ENCODE measurements at places on chromosomes 12 and 14.

GRCh38 chr12:120453977-120454376 lies 7.7 kb downstream of the GATC start:
- no peak for DNase-seq

DNA sequence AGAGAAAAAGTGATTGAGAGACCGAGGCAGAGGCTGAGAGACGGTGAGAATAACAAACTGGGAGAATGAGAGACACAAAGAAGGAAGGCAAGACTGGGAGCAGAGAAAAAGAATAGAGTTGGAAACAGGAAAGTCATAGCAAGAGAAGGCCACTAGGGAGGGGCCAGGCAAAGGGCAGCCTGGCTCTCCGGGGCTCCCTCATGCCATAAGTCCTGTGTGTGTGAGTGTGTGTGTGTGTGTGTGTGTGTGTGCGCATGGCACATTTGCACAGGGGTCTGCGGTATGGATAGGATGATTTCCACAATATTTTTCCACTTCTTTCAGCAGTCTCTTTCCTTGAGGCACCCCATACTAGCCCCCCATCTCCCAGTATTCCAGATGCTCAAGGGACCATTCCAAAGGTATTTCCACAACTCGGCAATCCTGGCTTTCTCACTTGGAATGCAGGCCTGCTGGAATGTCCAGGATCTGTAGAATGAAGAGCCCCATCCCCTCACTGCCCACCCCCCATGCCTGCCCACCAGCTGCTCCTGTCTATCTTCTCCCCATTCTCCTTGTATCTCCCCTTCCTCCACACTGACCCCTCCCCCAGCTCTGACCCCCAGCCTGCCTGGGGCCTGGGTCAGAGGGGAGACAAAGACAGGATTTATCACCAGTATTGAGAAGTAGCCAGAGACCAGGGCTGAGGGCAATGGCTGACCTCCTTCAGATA lies 9.0 kb downstream of the GPR84 start:
- DNase-seq, result no peak

- DNase-seq, result no peak
Observed at GRCh38 chr12:7907009-7907408, 29.0 kb downstream of the SLC2A3 start.

DNA sequence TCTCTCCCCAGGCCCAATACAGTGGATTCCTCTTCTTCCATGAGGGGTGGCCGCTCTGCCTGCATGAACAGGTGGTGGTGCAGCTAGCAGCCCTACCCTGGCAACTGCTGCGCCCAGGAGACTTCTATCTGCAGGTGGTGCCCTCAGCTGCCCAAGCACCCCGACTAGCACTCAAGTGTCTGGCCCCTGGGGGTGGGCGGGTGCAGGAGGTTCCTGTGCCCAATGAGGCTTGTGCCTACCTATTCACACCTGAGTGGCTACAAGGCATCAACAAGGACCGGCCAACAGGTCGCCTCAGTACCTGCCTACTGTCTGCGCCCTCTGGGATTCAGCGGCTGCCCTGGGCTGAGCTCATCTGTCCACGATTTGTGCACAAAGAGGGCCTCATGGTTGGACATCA lies 3.8 kb downstream of the ARHGEF40 start:
- no peak for DNase-seq

GRCh38 chr12:119479121-119479561 lies 114.4 kb upstream of the TMEM233 start:
- DNase-seq, result no peak

DNA sequence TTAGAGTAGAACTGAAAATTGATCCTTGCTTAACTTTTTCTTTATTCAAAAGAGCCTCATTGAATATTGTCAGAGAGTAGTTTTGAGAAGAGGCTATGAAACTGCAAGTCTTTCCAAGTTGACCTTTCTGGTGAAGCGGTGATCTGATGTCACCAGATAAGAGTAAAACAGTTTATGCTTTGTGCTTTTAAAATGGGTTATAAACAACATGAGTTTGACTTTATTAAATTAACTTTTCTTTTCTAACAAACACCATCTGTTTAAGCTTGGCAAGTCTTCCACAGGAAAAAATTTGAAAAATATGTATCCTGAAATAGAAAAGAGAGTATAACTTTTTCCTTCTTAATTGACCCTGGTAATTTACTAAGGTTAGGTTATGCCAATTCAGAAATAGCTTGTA lies 408.7 kb upstream of the NOVA1 start:
- DNase-seq, result no peak

DNA sequence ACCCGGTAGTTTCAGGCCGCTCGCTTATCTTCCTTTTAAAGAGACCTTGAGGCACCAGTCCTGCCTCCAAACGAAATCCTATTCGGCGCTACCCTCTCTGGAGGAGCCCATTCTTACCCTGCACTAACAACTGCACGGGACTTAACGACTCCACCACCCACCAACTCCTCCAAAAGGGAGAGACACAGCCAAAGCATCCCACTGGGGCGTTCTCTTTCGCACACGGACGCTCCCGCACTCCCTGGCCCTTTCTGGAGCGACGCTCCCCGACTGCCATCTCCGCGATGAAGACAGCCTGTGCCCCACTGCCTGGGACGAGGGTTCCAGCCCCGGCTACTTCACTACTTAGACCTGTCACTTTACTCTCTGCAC lies 650 bp downstream of the GALC start:
- no peak for DNase-seq

GRCh38 chr14:81224222-81224621 lies 3.5 kb upstream of the GTF2A1 start:
- no peak for DNase-seq

DNA sequence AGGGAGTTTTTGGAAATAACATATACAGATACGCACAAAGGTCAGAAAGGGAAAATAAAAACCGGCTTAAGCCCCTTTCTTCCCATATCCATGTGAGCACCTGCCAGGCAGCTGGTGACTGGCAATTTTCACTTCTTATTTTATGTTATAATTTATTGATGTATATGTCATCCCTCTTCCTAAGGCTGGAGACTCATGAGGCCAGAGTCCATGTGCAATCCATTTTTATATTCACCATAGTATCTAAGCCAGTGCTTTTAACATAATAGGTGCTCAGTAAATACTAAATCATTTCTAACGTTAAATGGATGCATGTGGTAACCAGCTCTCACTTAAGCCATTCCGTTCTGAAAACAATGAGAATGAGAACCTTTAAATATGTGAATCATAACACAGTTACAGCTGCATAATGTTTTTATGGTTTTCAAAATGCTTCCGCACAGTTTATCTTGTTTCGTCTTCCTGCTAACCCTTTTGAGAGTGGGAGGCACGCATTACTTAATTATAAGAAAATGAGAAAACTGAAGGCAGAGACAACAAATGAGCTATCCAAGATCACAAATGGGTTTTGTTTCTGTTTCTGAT lies 178.3 kb downstream of the CACNA1C start:
- DNase-seq, result no peak

DNA sequence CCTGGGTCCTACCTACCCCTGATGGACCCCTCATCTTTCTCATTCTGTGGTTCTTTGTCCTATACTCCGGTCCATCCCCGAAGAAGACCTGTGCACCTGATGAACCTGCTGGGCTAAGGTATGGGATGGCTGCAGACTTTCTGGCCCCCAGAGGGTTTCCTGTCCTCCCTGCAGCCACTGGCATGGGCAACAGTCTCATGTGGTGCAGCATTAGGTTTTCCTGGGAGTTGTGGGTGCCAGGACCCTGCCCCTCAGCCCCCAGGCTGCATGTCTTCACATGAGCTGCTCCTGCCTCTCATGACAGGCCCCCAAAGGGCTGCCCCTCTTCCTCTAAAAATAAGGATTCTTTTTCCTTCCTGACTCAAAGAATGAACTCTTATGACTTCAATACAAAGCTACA lies 72.3 kb upstream of the GPR68 start:
- no peak for DNase-seq

- no peak for DNase-seq
Observed at GRCh38 chr12:1457901-1458300, 136.5 kb downstream of the FBXL14 start.

- no peak for DNase-seq
Observed at GRCh38 chr12:466039-466438, 6.3 kb downstream of the B4GALNT3 start.

GRCh38 chr12:24025153-24025798 lies 75.8 kb upstream of the SOX5 start:
- DNase-seq, result no peak

- DNase-seq, result no peak
Observed at GRCh38 chr12:62400135-62400534, 66.5 kb upstream of the MON2 start.

DNA sequence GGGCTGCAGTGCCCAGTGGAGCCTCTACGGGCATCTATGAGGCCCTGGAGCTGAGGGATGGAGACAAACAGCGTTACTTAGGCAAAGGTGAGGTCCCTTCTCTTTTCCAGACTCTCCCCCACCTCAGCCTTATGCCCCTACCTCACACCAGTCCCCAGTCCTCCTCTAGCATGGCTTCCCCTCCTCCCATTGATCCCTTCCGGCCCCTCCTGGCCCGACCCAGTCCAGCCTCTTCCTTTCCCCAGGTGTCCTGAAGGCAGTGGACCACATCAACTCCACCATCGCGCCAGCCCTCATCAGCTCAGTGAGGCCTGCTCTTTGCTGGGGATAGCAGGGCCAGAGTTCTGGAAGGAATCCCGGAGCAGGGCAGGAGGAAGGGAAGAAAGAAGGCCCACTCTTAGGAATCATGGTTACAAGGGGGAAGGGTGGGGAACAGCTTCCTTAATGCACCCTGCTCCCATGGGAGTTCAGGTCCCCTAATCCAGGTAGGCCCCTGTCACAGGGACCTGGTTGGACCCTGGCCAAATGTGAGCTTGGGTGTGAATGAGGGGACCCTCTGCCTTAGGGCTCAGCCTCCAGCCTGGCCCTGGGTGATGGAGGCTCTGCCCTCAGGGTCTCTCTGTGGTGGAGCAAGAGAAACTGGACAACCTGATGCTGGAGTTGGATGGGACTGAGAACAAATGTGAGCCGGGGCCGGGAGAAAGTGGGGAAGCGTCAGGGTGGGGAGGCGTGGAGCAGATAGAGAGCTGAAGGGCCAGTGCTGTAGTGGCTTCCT lies 2.2 kb downstream of the ENO2 start:
- no peak for DNase-seq

DNA sequence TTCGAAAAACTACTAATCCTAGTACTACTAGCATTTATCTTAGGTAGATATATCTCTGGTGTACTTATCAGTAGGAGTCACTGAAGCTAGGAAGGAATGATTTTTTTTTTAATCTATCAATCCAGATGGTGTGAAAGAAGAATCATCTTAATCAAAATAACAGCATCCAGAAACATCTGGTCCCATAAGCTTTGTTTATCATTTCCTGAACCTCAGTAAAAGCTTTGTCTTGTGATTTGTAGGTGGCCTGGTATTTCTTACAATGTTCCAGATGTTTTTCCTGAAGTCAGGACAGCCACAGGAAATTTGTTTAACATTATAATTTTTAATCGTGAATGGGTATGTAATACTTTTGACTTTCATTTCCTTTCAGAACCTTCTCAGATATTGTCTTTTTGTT lies 28.0 kb upstream of the LUM start:
- no peak for DNase-seq

GRCh38 chr14:100072783-100073346 lies 7.6 kb downstream of the EVL start:
- peak; percentile 53 for DNase-seq

- no peak for DNase-seq
Observed at GRCh38 chr12:77687321-77687720, 143.4 kb upstream of the NAV3 start.

- no peak for DNase-seq
Observed at GRCh38 chr14:92652413-92653151, 95.8 kb downstream of the LGMN start.

DNA sequence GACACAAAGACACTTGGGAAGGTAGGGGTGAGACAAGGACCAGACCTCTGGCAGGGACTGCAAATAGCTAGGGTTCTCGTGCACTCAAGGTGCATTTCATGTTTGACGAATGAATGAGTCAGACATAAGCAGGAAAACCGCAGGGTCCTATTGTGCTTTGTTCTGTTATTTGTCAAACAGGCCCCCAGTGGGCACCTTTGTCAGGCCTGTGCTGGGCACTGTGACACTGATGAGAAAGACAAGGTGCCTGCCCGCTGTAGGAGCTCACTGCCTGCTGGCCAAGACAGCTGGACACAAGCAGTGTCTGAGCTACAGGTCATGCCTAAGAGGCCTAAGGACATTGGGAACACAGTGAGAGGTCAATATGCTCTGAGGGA lies 2.3 kb downstream of the OTUB2 start:
- no peak for DNase-seq

DNA sequence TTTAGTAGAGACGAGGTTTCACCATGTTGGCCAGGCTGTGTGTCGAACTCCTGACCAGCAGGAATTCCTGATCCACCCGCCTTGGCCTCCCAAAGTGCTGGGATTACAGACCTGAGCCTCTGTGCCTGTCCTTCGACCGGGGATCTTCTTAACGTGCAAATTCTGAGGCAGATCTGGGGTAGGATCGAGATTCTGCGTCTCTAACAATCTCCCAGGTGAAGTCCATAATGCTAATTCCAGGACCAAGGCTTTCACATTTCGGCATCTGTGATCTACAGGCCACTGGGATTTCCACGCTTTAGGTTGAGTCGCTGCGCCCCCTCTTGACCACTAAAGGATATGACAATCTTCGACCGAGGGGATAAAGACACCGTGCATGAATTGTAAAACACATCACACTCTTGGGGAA lies 24.8 kb downstream of the FOS start:
- DNase-seq, result peak; percentile 54

DNA sequence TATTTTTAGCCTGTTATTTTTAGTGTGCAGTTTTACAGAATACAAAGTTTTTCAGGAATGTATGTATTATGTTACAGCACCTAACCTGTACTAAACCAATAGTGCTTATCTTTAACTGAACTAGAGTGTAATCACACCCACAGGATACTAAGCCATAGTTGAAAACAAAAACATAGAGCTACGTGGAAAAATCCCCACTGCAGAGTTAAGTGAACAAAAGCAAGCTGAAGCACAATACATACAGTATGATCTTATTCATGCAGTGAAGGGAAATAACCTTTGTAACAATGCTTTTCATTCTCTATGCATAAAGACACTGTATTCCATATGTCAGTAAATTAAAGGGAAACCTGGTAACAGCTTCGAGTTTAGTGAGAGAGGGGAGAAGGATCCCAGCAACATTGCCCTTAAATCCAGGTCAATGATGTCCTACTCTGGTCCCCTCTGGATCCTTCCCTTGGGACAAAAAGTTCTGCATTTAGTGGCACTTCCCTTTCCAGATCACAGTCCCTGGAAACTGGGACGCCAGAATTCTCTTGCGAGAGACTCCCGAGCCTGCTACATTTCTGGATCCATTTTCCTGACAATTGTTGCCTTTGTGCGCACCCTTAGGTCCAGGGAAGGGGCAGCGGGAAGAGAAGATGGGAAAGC lies 121.3 kb upstream of the CCND2 start:
- DNase-seq, result no peak

GRCh38 chr14:67749341-67750084 lies 47.8 kb downstream of the RDH12 start:
- DNase-seq, result no peak

GRCh38 chr14:91202234-91202974 lies 42.1 kb downstream of the GPR68 start:
- no peak for DNase-seq

GRCh38 chr14:29648045-29648444 lies 279.6 kb downstream of the PRKD1 start:
- no peak for DNase-seq

Measured in activated CD4-positive, alpha-beta T cell treated with anti-CD3 and anti-CD28 coated beads, Interleukin-2, amount 50 U/mL, for 4 hours (primary cell).